ENCODE measurements at places on chromosomes 7 and 10.

GRCh38 chr10:53209944-53210611 lies 437.5 kb upstream of the MBL2 start:
- DNase-seq, result no peak

- no peak for DNase-seq
Observed at GRCh38 chr10:25639646-25640045, 294.4 kb upstream of the MYO3A start.

- DNase-seq, result no peak
Observed at GRCh38 chr10:62175251-62175650, 93.4 kb downstream of the RTKN2 start.

- DNase-seq, result no peak
Observed at GRCh38 chr10:105968666-105969065, 1195.8 kb downstream of the SORCS1 start.

- no peak for DNase-seq
Observed at GRCh38 chr10:124053971-124054370, 39.4 kb downstream of the CHST15 start.

DNA sequence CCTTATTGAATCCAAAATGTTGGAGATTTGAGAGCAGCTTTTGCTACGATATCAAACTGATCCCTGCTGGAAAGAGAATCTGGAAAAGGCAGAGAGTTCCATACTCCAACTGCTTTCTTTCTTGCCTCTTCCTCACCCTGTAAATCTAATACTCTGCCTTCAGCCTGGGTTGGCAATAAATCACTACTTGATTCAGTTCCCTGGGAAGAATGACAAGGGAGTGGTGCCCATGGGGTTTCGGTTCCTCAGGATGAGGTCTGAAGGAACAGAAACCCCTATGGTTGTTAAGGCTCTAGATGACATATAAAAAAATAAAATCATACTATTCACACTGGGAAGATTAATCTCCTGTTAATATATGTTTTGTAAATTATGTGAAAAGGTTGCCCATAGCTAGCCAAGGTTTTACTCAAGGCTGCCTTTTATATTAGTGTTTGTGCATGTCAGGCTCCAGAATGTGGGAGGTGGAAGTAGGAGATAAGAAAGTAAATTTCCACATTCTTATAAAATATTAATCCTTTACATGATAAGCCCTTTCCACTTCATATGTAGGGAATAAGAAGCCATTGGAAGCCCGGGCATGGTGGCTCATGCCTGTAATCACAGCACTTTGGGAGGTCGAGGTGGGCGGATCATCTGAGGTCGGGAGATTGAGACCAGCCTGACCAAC lies 106.2 kb upstream of the CACNA2D1 start:
- no peak for DNase-seq

DNA sequence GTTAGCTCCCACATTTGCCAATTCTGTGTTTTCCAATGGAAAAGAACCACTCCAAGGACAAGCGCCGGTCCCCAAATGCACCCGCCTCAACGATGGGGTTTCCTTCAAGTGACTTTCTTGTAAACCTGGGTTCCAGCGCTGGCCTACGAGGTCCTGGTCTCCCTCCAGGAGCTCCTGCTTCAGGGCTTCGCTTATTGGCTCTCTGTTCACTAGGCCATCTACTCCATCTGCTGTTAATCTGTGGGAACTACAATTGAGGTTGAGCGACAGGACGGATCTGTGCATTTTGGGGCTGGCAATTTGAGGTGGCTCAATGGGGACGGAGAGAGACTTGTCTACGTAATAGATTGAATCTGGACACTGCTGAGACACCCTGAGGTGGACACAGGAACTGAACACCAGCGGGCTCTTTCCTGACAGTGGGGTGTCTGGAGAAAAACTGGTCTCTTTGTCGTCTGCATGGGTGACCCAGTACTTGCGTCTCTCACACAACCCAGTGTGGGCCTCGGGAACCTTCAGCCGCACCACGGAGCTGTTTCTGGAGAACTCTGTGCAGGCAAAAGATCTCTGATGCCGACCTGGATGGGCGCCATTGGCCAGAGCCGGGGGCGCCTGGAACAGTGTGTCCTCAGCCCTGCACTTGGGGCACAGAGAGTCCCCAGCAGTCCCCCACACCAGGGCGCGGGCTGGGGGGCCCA lies 115.9 kb upstream of the ADAM12 start:
- DNase-seq, result no peak

- DNase-seq, result no peak
Observed at GRCh38 chr10:117476281-117476680, 66.3 kb upstream of the EMX2 start.

GRCh38 chr7:131159961-131160361 lies 167.7 kb upstream of the MKLN1 start:
- DNase-seq, result no peak

- no peak for DNase-seq
Observed at GRCh38 chr7:50676740-50677637, 105.7 kb downstream of the GRB10 start.

DNA sequence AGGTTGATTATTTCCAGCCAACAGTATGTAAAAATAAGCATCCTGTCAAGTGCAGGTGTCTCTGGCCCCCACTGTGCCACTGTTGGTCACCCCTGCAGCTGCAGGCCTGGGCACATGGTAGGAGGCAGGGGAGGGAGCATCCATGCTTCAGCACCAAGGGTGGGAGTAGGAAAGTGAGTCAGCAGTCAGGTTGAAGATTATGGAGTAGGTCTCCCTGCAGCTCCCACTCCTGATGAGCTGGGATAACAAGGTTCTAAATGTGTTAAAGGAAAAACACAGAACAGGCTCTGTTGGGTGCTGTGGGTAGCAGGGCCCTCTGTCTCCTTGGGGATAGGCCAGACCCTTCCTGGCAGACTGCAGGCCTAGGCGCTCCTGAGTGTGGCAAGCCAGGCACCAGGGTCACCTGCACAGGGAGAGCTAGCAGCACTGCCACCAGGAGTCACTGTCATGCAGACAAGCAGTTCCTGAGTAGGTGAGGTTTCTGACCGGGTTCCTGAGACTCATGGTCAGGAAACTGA lies 59.3 kb downstream of the NUDCD3 start:
- DNase-seq, result no peak

- no peak for DNase-seq
Observed at GRCh38 chr10:47145290-47145934, 154.6 kb upstream of the GDF10 start.

DNA sequence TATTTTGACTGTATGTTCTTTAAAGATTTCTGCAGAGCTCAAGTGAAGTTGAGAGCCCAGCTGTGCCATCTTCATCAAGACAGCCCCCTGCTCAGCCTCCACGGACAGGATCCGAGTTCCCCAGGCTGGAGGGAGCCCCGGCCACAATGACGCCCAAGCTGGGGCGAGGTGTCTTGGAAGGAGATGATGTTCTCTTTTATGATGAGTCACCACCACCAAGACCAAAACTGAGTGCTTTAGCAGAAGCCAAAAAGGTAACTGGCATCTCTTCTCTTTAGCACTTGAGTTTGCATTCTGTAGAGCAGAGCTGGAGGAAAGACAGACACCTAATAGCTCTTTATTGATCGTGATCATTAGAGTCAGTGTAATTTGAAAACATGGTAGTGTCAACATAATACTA lies 33.7 kb downstream of the MCM10 start:
- no peak for DNase-seq

- DNase-seq, result no peak
Observed at GRCh38 chr10:48633381-48634197, 28.7 kb upstream of the ARHGAP22 start.

DNA sequence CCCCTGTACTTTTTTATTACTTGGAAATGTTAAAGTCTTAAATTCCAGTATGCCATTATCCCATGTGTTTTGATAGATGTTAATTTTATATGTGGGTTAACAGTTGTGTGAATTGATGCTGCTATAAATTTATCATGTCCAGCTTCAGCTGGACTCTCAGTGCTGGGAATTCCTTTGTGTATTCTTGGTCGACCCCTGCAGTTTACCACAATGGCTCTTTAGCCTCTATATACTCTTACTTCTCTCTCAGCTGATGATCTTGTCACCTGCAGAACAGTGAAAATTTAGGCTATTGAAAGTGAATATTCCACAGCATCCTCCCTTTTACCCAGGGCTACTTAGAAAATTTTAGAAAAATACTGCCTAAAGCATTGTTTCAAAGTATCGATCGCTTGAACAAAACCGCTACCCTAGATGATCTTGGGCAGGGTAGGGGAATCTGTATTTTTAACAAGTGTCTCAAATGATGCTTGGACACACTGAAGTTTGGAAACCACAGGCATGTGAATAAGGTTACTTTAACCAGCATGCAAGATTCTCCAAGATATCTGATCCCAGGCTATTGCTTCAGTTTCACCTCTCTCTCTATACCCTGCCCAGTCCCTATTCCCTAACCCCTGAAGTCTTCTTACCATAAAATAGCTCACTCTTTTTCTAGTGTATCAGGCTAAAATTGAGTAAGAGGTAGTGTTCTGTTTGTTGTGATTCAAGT lies 25.4 kb downstream of the LCOR start:
- DNase-seq, result no peak

GRCh38 chr10:56912043-56912442 lies 551.0 kb upstream of the ZWINT start:
- DNase-seq, result no peak

GRCh38 chr7:129789652-129790051 lies 163.1 kb downstream of the UBE2H start:
- DNase-seq, result no peak

- no peak for DNase-seq
Observed at GRCh38 chr7:90192876-90193750, 18.4 kb upstream of the STEAP2 start.

- DNase-seq, result no peak
Observed at GRCh38 chr10:33180390-33180789, 154.1 kb downstream of the NRP1 start.

GRCh38 chr7:17988858-17989257 lies 38.8 kb downstream of the PRPS1L1 start:
- no peak for DNase-seq

GRCh38 chr10:57894361-57894760 lies 373.3 kb downstream of the IPMK start:
- DNase-seq, result no peak

GRCh38 chr7:92614660-92615174 lies 24.5 kb upstream of the FAM133B start:
- no peak for DNase-seq

DNA sequence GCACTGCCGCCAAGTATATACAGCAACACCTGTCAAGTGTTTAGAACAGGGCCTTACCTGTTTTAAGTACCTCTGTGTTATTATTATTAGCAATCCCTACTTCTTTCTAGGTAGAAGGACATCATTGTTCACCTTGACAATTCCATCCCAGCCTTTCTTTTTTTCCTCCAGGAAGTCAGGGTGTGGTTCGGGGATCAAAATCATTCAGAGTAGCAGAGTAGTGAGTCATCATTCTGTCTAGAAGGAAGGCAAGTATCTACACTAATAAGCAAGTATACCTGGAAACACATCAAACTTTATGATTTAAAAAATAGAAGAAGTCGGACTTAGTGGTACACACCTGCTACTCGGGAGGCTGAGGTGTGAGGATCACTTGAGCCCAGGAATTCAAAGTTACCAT lies 25.5 kb upstream of the CAPZA2 start:
- no peak for DNase-seq

- DNase-seq, result no peak
Observed at GRCh38 chr7:105399043-105399725, 10.5 kb upstream of the SRPK2 start.

DNA sequence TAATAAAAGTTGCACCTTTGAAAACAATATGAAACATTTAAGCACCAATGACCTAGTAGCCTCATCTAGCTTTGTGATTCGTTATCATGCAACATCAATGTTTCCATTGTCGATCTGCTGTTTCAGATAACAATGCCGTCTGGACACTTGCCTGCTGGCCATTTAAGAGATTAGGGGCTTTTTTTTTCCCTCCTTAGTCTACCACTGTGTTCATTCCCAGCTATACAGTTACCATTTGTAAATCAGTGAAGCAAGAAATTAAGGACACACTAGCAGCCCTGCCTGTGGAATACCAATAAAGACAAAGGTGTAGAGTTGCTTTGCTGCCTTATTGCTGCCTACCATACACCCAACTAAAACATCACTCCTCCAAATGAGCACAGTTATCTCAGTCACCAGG lies 37.6 kb upstream of the MYO3A start:
- no peak for DNase-seq

GRCh38 chr10:35274498-35275060 lies 61.7 kb upstream of the CCNY start:
- DNase-seq, result no peak

Measured in stimulated activated CD4-positive, alpha-beta T cell treated with anti-CD3 and anti-CD28 coated beads, Interleukin-15, amount 100 ng/mL, for 1 hour (primary cell).